ENCODE measurements at places on chromosomes 4 and X. TPM values are rescaled to one million over a fixed set of nuclear protein-coding genes. Genes with fewer than 3 reads are reported as not detected.

GLUD2 gene
- 0.28 TPM for total RNA-seq

DNA sequence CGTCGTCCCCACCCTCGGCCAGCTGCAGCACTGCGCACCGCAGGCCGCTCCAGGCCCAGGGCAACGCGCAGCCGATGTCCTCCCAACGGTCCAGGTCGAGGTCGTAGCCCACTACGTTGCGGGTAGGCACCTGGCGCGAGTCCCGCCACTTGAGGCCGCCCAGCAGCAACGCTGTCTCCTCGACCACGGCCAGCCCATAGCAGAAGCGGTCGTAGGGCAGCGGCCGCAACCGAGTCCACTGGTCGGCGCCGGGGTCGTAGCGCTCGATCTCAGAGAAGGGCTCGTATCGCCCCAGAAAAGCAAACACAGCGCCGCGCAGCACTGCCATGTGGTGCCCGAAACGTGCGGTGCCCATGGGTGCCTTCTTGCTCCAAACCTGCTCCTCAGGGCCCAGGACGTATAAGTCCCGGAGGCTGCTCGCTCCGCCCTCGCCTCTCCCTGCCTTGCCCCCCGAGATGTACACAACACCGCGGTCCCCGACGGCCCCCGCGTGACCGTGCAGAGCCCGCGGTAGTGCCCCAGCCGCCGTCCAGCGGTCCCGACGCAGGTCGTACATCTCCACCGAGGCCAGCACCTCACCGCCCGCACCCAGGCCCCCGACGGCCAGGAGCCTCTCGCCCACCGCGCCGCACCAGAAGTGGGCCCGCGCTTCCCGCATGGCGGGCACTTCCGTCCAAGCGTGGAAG, 2.1 kb downstream of the KLHL34 start:
- DNase-seq: peak; percentile 56

GRCh38 chrX:55487143-55487542, 2.5 kb downstream of the USP51 start:
- DNase-seq: no peak

SH3RF1 gene
- total RNA-seq: 20.6 TPM

GRCh38 chr4:174763454-174764104, 65.5 kb downstream of the GLRA3 start:
- DNase-seq: no peak

GRCh38 chrX:155747520-155747919, 133.6 kb upstream of the VAMP7 start:
- peak; percentile 20 for DNase-seq

DNA sequence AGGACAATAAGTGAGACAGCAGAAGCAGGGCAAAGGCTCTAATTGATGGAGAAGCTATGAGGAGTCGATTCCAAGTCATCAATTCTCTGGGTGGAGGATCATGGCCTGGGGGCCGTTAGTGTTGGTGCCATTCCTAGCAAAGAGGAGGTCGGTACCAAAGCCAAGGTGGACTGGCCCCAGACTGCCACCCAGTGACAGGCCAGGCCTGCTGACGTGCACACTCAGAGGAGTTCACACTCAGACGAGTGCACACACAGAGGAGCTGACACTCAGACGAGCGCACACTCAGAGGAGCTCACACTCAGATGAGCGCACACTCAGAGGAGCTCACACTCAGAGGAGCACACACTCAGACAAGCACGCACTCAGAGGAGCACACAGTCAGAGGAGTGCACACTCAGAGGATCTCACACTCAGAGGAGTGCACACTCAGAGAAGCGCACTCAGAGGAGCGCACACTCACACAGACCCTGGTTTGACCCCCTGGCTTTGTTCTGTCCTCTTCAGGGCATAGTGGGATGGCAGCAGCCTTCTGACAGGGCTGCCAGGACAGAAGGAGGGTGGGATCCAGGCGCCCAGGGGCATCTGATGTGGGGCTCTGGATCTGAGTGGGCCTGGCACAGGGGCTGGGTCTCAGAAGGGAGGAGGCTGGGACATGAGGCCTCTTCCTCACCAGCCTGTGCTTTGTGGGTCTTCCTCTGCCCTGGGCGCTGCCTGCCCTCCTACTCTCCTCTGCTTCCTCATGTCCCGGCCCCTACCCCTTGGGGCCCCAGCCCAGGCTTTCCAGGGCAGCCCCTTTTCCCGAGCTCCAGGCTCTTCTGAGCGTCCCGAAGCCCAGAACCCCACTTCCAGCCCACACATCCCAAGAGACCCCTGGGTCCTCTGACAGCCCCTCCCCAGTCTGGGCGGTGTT, 41.7 kb upstream of the NKX1-1 start:
- DNase-seq: no peak

DNA sequence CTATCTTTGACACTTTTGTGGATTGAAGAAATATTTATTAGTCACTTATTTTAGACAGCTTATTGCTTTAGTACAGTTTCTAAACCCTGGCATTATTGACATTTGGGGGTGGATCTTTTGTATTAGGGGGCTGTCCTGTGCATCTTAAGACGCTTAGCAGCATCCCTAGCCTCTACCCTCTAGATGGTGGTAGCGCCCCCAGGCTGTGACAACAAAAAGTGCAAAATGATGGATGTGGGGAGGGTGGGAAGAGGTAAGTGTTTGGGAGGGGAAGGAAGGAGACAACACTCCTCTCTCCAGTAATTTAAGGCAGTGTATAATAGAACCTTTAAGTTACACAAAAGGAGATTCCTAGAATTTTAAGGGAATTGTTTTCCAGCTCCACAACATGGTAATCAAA, 1210.6 kb downstream of the C4orf33 start:
- no peak for DNase-seq

STK32B gene
- 0.69 TPM for total RNA-seq

GRCh38 chr4:168831919-168832762, 177.9 kb downstream of the CBR4 start:
- DNase-seq: peak; percentile 88

- no peak for DNase-seq
Measured at GRCh38 chr4:177010418-177010817, 217.7 kb upstream of the VEGFC start.

DNA sequence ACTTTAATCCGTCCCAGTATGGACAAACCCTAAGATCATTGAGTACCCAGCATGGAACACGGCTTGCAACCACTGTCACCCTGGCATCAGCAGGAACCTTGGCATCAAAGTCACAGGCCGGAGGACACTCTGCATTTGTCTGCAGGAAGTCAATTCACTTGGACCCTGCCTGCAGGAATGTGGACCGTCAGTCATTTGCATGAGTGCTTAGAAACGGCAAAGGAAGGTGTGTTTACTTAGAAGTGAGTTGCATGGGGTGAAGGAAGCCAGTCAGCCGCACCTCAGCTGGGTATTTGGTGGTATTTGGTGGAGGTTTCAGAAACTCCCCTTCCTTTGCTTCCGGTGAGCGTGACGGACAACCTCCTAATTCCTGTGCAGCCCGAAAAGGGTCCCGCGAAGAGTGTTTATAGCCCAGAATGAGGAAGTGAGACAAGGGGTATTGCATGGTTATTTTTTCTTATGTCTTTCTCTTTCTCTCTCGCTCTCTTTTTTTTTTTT, 15.5 kb downstream of the P2RY8 start:
- DNase-seq: no peak

DNA sequence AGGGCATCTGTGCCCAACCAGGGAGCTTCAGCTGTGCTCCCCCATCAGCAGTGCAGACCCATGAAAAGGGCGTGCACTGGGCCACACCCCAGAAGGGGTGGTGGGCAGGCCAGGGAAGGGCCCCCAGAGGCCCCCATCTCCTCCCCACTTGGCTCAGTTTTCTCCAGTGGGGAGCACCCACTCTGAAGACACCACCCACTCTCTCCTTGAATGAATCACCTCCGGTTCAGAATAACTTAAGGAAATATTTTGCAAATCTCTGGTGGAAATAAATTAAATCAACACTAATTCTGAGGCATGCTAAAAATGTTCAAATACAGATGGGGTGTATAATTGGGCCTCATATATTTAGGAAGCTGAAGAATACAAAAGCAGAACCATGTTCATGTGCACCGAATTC, 41.3 kb upstream of the PPP2R2C start:
- DNase-seq: no peak

DNA sequence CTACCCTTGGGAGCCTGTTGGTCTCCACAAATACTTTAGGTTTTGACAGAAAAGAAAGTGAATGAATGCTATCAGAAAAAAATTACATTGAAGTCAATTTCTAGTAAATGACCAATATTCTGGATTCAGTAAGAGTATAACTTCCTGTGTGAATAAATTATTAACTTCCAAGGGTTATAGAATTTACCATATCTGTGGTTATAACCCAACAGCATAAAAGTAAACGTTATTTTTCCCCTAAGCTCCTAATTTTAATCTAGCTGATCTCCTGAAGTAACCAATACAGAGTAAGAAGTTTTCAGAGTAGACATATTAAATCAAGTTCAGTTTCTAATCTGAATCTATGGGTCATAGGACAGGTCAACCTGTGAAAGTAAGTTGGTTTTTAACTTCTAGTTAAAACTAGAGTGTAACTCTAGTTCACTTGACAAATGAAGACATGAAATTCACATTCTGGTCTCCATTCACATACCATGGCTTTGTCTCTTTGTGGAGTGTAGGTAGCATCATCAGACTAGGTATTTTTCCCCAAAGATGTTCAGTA, 22.8 kb downstream of the DTHD1 start:
- no peak for DNase-seq

TCP11X2 gene
- total RNA-seq: not detected

CT45A3 gene
- total RNA-seq: not detected

All from psoas muscle (tissue), 8 donors.